ENCODE measurements at places on chromosomes 16 and 17.

DNA sequence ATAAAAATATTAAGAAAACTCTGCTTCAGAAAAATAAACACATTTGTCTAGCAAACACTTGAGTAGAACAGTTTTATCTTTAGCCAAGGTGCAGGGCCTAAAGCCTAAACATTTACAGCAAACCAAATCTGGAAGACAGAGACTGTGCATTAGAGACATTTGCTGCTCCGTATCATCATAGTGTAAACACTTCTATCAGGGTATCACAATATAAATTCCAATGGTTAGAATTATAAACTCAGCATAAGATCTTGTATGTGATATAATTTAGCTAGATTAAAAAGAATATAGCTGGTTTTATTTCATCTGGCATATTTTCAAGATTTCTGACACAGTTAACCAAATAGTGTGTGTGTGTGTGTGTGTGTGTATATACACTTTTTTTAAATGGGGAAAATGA lies 133.8 kb upstream of the NACA2 start:
- DNase-seq, result no peak

DNA sequence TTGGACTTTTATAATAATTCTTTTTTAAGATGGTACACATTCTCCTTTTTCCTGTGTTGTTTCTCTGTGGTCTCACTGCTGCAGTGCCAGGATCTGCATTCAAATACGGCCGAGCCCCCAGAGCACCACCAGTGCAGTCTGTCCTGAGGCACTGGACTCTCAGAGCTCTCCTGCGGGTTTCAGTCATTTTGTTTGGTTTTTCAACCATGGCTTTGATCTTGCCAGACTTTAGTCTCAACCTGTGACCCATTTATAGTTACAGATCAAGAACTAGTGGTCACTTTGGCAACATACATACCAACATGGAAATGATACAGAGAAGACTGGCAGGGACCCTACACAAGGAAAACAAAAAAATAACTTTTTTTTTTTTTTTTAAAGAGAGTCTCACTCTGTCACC lies 177.4 kb downstream of the LGALS9B start:
- no peak for DNase-seq

- DNase-seq, result no peak
Measured at GRCh38 chr17:69516911-69517310, 102.4 kb downstream of the MAP2K6 start.

- no peak for DNase-seq
Measured at GRCh38 chr17:74964246-74964761, 8.3 kb downstream of the HID1 start.

- no peak for DNase-seq
Measured at GRCh38 chr17:79002291-79002690, 7.3 kb downstream of the CANT1 start.

DNA sequence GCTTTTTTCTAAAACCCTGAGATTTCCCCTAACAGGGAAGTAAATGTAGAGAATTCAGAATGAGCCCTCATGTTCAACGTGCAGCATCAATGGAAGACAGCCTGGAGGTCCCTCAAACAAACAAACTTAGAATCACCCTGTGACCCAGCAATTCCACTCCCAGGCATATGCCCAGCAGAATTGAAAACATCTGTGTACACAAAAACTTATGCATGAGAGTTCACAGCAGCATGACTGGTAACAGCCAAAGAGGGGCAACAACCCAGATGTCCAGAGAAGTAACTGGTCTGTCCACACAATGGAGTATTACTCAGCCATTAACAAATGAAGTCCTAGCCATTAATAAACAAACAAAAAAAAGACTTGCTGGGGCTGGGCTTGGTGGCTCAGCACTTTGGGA lies 252.7 kb downstream of the PARN start:
- no peak for DNase-seq

DNA sequence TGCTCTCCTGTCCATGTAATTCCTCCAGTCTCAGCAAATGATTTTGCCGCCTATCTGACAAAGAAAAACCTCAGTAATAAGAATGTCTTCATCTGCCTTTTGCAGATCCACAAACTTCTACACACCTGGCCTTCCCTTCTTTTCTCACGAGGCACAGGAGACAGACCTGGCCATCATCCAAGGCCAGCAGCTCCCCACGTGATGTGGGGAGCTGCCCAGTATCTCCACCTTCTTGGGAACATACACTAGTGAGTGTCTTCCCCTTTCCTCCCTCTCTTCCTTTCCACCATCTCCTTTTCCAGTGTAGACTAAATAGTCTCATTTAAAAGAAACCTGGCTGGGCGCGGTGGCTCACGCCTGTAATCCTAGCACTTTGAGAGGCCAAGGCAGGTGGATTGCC lies 274.4 kb downstream of the CEP112 start:
- DNase-seq, result no peak

GRCh38 chr17:33225509-33225908 lies 67.6 kb downstream of the ASIC2 start:
- no peak for DNase-seq

DNA sequence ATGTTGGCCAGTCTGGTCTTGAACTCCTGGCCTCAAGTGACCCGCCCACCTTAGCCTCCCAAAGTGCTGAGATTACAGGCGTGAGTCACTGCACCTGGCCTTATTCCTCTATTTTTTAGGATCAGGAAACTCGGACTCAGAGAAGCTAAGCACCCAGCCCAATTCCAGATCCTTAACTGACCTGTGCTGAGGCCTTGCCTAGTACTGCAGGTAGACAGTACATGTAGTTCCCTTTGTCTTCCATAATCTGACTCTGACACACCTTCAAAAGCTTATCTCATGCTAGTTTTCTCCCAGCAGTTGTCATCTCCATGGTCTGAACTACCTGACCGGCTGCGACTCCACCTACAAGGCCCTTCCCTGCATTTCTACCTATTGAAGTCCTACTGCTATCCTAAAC lies 65.7 kb upstream of the AXIN2 start:
- DNase-seq, result no peak

GRCh38 chr16:11379420-11379819 lies 34.2 kb downstream of the RMI2 start:
- DNase-seq, result no peak

- no peak for DNase-seq
Measured at GRCh38 chr17:81080019-81080418, 45.1 kb downstream of the BAIAP2 start.

DNA sequence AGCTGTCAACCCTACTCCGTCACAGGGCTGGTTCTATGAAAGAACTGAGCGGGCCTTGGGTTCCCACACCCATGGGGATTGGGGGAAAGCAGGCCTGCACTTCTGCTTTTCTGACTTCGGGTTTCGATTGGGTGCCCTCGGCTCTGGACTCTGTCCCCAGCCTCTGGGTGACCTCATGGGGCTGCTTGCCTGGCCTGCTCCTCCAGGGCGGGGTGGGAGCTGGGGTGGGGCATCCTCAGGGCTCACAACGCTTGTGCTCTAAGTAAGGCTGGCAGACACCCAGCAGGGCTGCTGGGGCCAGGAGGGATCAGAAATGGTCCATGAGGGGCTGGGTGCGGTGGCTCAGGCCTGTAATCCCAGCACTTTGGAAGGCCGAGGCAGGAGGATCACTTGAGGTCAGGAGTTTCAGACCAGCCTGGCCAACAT lies 19.2 kb downstream of the ARHGAP27 start:
- DNase-seq, result no peak

GRCh38 chr16:12318661-12319427 lies 342.3 kb downstream of the SNX29 start:
- DNase-seq, result no peak

GRCh38 chr17:31877911-31878702 lies 19.1 kb upstream of the COPRS start:
- DNase-seq, result no peak

- DNase-seq, result no peak
Measured at GRCh38 chr17:19773534-19773933, 25.4 kb upstream of the ALDH3A1 start.

GRCh38 chr17:40134184-40134583 lies 6.2 kb upstream of the CASC3 start:
- DNase-seq, result no peak

GRCh38 chr17:78960928-78961327 lies 18.8 kb downstream of the LGALS3BP start:
- DNase-seq, result no peak

DNA sequence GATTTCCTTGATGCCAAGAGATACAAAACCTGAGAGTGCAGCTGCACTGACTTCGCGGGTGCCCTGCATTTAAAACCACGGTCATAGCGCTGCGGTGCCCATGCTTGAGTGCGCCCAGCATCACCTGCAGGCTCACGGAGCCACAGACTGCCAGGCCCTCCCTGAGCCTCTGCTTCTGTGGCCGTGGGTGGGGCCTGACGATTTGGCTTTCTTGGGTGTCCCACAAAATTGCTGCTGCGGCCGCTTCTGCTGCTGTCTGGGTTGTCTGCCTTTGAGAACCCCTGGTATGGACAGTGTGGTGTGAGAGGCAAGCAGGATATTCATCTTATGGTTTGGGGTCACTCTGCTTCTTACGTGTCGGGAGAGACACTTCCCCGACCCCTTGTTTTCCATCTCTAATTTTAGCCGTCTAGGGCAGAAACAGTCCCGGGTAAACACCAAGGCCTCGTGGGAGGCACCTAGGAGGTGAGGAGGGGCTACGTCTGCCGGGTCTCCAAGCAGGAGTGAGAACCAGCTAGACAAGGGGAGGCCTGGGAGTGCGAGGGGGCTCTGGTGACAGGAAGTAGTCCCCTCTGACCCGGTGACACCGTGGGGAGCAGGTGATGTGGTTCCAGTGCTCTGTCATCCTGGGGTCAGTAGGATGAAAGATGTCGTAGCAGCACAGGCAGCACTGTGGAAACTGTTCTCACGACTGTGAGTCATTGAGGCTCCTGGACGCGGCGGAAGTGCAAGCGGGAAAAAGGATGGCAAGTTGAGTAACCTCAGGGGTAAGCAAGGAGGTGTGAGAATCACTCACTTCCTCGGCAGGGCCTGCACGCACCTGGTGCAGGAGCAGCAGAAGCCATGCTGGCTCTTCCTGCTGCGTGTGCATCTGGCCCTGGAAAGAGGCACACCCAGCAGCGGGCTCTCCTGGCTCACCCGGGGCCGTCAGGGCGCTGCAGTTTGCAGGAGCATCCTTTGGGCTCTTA lies 176.3 kb downstream of the RPTOR start:
- no peak for DNase-seq

DNA sequence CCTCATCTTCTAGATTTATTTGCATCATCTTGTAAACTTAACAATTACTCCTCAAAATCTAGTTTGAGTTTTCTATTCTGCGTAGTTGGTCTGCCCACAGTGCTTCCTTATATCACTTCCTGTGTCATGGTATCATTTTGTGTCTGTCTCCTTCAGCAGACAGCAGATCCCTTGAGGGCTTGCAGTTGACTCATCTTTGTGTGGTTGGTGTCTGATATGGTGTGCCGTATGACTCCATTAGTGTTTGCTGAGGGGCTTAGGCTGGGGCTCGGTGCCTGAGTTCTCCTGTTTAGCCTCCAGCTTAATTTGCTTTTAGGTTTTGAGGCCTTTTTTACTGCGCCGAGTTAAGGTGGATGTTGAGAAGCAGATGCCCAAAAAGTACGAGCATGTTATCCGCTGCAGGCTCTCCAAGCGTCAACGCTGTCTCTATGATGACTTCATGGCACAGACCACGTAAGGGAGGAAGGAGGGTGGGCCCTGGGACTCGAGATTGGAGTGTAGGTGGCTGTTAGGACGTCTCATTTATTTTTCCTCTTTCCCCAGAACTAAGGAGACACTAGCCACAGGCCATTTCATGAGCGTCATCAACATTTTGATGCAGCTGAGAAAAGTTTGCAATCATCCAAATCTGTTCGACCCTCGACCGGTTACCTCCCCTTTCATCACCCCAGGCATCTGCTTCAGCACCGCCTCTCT lies 16.9 kb downstream of the SRCAP start:
- no peak for DNase-seq

GRCh38 chr16:3127745-3128144 lies 7.1 kb upstream of the ZNF213 start:
- no peak for DNase-seq

GRCh38 chr16:30728899-30729672 lies 19.1 kb upstream of the PHKG2 start:
- DNase-seq, result no peak

DNA sequence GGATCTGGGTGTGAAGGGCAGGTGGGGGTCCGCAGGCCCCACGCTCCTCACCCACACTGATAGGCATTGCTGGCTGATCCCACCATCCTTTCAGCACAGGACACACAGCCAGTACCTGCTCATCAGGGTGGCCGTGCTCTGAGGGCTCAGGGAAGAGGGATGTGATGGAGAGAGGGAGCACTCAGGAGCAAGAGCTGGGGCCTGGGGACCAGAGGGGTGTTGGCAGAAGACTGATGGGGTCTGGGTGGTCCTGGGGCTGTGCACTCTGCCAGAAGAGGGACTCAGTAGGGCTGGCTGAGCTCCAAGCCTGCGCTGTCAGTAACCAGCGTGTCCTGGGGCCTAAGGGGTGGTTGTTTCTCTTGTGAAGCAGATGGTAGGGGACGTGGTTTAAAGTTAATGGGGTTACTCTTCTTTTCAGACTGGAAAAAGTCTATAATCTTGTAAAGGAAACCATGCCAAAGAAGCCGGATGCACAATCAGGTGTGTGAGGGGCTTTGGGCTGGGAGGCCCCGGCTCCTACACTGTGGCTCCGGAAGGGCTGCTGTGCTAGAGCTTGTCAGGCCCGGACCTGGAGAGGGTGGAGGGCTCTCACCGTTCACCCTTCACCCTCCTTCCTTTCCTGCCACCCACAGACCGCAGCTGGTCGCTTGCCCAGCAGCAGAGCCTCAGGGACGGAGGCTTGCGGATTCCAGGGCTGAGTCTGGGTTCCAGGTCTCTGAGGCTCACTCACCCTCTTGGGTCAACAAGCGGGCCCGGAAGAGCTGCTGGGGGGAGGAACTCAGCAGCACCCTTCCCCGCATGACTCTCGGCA lies 27.8 kb downstream of the POLR3E start:
- DNase-seq, result no peak

DNA sequence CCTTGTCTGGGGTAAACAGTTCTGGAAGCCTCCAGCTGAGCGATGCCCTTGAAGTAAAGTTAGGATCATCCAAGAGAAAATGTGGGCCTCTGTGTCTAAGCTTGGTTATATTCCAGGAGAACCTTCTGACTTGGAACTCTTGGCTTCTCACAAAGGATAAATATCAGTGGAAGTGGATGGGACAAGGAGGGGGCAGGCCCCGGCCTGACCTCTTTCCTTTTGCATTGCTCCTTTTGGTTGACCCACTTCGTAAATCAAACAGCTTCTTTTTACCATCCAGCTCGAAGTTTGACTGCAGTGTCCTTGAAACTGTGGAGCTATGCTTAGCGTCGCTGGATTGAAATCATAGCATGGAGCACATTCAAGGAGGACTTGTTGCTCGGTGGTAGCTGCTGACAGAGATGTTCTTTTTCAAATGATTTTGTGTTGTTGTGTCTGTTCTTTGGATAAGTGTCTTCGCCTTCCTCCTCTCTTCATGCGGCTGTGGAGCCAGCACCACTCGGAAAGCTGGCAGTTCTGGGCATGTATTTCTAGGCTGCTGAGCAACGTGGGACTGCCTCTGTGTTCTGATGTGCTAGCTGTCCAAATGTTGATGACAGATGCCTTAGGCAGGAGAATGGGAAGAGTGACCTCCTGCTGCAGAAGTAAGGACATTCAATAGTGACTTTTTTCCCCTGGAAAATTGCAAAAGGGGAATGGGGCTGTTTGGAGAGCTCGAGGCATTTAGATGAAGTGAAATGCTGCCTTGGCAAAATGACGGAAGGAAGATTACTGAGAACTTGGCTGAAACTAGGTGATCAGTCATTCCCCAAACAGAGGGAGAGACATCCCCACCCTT lies 4.5 kb downstream of the MINK1 start:
- no peak for DNase-seq

GRCh38 chr16:47581114-47581513 lies 120.0 kb downstream of the PHKB start:
- DNase-seq, result no peak

GRCh38 chr16:55492756-55493380 lies 13.9 kb downstream of the MMP2 start:
- no peak for DNase-seq
